Fibroblast of skin of abdomen (primary cell): ENCODE measurements at places on chromosomes 6 and 20.

GRCh38 chr6:46059608-46060007, 43.9 kb upstream of the CLIC5 start:
- no peak for DNase-seq

DNA sequence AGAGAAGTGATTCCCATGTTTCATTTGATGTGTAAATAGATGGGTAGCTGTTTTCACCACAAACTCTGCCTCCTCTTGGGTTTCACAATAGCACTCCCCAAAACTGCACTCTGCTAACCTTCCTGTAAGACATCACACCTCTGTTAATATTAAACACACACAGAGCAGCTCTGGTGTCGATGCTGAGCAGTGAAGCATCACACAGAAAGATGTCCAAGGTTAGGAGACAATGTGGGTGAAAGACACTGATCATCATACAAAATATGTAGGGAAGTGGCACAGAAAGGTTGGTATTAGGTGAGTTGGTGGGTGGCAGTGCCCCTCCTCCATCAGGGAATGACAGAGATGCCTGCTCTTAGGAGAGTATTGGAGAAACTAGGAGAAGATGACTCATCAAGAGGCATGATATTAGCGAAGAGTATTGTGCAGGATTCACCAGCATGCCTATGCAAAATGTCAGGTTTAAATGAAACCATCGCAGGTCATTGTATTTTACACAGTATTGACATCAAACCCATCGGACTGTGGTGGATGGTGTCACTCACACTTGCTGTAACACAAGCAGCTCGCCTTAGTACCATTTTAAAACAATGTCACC, 199.7 kb downstream of the TBXT start:
- DNase-seq = no peak

DNA sequence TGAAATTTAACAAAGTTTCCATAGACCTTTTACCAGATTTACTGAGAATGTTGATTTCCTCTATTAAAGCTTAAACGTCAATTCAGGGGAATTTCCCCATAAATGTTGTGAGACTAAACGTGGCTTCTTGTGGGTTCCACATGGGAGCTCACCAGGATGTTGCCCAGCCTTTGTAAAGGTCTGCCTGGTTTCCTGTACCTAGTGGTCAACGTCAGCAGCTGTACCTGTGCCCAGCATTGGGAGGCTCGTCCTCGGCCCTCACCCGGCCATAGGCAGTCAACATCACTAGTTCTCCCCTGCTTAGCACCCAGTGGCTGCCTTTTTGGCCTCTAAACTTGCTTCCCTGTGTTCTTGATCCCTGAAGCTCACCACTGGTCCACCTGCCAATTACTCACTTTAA, 22.1 kb upstream of the CD83 start:
- DNase-seq = no peak

DNA sequence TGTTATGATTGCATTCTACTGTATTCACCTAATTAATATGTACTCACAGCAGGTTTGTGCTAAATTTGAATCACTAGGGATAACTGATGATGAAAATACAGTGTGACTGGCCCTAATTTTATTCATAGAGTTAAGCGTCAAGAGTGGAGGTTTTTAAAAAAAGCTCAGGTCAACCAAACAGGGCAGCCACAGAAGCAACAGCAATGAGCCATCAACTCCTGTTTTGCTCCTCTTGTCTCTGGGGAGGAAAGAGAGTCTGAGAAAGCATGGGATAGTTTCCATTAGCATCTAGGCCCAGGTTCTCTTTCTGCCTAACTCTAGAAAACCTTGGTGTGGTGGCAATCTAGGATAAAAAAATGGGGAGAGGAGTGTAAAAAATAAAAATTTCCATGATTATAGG, 122.1 kb downstream of the OGFRL1 start:
- no peak for DNase-seq
